Astrocyte (in vitro differentiated cells and primary cell): ENCODE measurements at places on chromosomes 12 and 14. TPM values are rescaled to one million over a fixed set of nuclear protein-coding genes. Genes with fewer than 3 reads are reported as not detected.

The CCDC196 gene
- not detected in 2 replicates for total RNA-seq

- H3K36me3 ChIP-seq, result no peaks in the 10 kb centered on the region
- no peak for DNase-seq
- H3K27ac ChIP-seq, result no peak overlapping the region
Observed at GRCh38 chr12:123961585-123962345, 10.9 kb downstream of the CCDC92 start.

- no peak overlapping the region for H3K27ac ChIP-seq
- no peak for DNase-seq
- H3K4me1 ChIP-seq, result no peaks in the 10 kb centered on the region
- no peaks in the 10 kb centered on the region for H3K36me3 ChIP-seq
Observed at GRCh38 chr12:123868791-123869190, 103.8 kb downstream of the CCDC92 start.

DNA sequence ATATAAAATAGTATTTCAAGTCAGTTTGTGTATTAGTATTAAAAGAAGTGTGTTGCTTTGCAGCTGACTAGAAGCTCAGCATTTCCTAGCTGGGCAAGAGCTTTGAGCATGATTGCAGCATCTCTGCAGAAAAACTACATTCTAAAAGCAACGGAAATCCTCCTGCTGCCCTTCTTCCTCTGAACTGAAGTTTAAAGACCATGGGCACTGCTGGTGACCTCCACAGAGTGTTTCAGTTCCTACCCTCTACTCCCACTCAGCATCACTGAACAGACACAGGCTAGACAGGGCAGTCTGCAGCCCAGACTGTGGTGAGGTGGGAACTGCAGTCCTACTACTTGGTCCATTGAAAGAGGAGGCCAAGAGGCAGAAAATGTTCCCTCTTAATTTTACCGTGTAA is 59.0 kb downstream of the FAR2 start:
- H3K27ac ChIP-seq, result no peak overlapping the region
- no peak for DNase-seq
- H3K36me3 ChIP-seq, result no peaks in the 10 kb centered on the region
- no peaks in the 10 kb centered on the region for H3K27me3 ChIP-seq

The CD69 gene
- total RNA-seq, result 0.18 TPM in 1 of 2 replicates, not detected in the other

The KRT86 gene
- total RNA-seq, result 0.24 and 0.43 TPM in 2 replicates
